Natural killer cell treated with Interleukin-12 subunit alpha and Interleukin-12 subunit beta and Interleukin-15 and Interleukin-18, amount 100 ng/mL, for 72 hours (primary cell): ENCODE measurements at places on chromosomes 11 and 22. TPM values are rescaled to one million over a fixed set of nuclear protein-coding genes. Genes with fewer than 3 reads are reported as not detected.

Gene GAL
- total RNA-seq = not detected

Gene PGR
- total RNA-seq = not detected

Gene OR52I2
- not detected for total RNA-seq

DNA sequence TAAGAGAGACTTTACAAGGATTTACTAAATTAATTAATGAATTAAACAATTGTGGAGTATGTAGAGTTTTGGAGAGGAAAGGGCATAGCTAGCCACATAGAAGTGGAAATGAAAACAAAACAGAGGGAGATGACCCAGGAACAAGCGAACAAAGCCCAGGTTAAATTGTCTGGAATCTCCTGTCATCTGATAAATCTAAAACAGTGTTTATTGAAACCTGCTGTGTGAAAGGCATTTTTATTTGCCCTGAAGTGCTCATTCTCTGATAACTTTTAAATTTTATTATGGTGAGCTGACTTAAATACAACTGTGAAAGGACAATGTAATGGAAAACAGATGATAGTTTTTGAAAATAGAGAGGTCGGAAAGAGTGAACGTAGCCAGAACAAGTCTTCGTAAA lies 682.8 kb upstream of the KIRREL3 start:
- DNase-seq = no peak
- no peaks in the 10 kb centered on the region for H3K4me1 ChIP-seq
- H3K36me3 ChIP-seq = no peaks in the 10 kb centered on the region
- H3K27me3 ChIP-seq = no peaks in the 10 kb centered on the region
- no peak overlapping the region for H3K27ac ChIP-seq

GRCh38 chr11:119084663-119085436 lies at the start of gene HMBS:
Gene HMBS (plus strand): TSS chr11:119084881. CDS start chr11:119085034, 153 bp downstream.
- H3K27ac ChIP-seq = peak within 1 kb of the TSS; percentile 94
- H3K36me3 ChIP-seq = peaks cover 7% of the 10 kb centered on the region
- H3K27me3 ChIP-seq = no peaks in the 10 kb centered on the region
- peaks cover 24% of the 10 kb centered on the region for H3K4me1 ChIP-seq

- no peak overlapping the region for H3K4me3 ChIP-seq
- no peak overlapping the region for H3K27ac ChIP-seq
- no peaks in the 10 kb centered on the region for H3K36me3 ChIP-seq
- DNase-seq = no peak
- H3K27me3 ChIP-seq = no peaks in the 10 kb centered on the region
These were observed 116.6 kb downstream of the TBC1D22A start for GRCh38 chr22:46879083-46879482.
